ENCODE measurements at places on chromosomes 1 and 21. TPM values are rescaled to one million over a fixed set of nuclear protein-coding genes. Genes with fewer than 3 reads are reported as not detected.

Gene PLEKHA6
- total RNA-seq = not detected

Gene KPNA6
- total RNA-seq = 36.3 TPM

DNA sequence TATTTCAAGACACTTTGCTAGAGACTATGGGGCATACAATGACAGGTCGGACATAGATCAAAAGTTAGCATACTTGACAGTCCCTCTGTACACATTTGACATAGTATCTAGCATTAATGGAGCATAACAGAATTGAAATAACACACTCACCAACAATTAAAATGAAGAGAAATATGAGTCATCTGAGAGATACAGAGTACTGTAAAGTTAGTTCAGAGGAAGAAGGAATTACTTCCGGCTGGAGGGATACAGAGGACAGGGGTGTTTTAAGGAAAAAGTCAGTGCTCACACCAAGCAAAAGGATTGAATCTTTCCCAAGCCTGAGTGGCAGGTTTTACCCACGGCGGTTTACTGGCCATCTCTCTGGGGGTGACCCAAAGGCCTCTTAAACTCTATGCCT, 2.4 kb downstream of the ZMYND12 start:
- no peak for DNase-seq

DNA sequence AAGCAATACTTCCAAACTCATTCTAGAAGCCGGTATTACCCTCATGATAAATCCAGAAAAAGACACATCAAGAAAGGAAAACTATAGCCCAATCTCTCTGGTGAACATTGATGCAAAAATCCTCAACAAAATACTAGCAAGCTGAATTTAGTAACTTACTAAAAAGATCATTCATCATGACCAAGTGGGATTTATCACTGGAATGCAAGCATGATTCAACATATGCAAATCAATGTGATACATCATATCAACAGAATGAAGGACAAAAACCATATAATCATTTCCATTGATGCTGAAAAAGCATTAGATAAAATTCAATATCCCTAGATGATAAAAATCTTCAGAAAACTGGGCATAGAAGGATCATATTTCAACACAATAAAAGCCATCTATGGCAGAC, 402.9 kb downstream of the TGFB2 start:
- DNase-seq = no peak

- no peak for DNase-seq
These were observed 1.3 kb upstream of the OLIG2 start for GRCh38 chr21:33024201-33025103.

GRCh38 chr21:18387994-18388393, 15.6 kb downstream of the TMPRSS15 start:
- DNase-seq = peak; percentile 56

DNA sequence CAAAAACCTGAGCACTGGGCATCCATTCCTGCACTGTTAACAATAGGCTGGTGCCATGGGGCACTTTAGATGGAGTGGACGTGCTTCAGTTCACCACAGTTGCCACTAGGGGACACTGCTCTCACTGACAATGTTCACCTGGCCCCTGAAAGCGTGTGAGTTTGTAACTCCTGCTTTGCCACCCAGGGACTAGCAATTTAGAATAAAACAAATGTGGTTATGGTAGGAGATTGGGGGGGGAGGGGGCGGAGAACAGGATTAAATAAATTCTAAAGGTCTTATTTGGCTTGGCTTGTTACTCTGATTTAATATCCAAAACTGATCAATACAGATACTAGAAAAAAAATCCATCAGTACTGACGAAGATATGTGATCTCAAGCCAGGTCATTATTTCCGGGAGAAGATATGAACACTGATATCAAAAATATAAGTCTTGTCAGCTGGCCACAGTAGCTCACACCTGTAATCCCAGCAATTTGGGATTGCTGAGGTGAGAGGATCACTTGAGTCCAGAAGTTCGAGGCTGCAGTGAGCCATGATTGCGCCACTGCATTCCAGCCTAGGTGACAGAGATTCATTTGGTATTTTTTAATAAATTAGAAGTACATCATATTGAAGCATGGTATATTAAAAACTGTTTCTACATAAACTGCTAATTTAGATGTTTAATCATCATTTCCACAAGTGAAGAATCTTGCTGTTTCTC, 23.2 kb downstream of the INTS7 start:
- DNase-seq = peak; percentile 74

Data from OCI-LY7 (cell line).